ENCODE measurements at places on chromosomes 4 and X.

- no peak for DNase-seq
Measured at GRCh38 chr4:52425751-52426326, 233.3 kb downstream of the USP46 start.

DNA sequence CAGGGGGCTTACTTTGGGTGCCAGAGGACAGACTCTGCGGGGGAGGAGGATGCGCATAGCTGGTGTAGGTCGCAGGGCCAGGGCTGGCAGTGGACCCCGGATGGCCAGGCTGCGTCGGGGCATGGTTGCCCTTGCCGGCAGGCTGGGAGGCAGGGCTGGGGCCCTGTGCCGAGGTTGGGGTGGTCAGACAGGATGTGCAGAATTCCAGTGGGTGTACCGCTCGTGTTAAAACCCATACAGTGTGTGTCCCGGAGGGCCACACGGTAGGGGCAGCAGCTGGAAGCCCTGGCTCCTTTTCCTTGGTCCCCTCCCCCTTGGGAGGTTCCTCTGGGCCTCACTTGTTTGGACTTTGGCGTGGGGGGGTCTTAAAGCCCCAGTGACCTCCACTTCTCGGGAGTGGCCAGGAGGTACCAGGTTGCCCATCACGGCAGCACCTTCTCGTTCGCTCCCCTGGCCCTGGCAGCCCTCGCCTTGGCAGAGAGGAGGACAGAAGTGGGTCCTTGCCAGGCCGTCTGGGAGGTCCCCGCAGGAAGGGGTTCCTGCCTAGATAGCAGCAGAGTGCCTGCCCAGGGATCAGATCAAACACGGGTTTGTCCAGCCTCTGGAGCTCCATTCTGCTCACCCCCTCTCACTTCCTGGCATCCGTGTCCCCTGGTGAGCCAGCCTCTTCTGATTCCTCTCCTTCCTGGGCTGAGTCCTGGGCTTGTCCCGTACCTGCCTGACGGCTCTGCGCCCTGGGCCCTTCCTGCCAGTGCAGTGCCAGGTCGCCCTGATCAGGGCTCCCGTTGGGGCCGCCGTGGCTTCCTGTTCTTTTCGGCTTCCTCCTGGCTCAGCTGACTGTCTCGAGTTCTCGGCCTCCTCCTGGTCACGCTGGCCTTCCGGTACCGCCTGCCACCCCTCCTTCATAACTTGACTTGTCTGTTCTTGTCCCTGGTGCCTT lies 56.7 kb upstream of the HGFAC start:
- DNase-seq, result peak; percentile 60

- no peak for DNase-seq
Measured at GRCh38 chrX:95662200-95662599, 1022.4 kb upstream of the DIAPH2 start.

GRCh38 chrX:155434906-155435743 lies 23.3 kb downstream of the F8A3 start:
- DNase-seq, result no peak

GRCh38 chrX:11239230-11239629 lies 54.0 kb upstream of the AMELX start:
- DNase-seq, result peak; percentile 57

- DNase-seq, result no peak
Measured at GRCh38 chr4:187937557-187937956, 58.0 kb upstream of the ZFP42 start.

Data from umbilical cord (tissue), 2 donors.